ENCODE measurements at places on chromosomes 12 and 14. TPM values are rescaled to one million over a fixed set of nuclear protein-coding genes. Genes with fewer than 3 reads are reported as not detected.
A peak's percentile ranks its signal among the peaks of the same experiment; 100 is the strongest.

DNA sequence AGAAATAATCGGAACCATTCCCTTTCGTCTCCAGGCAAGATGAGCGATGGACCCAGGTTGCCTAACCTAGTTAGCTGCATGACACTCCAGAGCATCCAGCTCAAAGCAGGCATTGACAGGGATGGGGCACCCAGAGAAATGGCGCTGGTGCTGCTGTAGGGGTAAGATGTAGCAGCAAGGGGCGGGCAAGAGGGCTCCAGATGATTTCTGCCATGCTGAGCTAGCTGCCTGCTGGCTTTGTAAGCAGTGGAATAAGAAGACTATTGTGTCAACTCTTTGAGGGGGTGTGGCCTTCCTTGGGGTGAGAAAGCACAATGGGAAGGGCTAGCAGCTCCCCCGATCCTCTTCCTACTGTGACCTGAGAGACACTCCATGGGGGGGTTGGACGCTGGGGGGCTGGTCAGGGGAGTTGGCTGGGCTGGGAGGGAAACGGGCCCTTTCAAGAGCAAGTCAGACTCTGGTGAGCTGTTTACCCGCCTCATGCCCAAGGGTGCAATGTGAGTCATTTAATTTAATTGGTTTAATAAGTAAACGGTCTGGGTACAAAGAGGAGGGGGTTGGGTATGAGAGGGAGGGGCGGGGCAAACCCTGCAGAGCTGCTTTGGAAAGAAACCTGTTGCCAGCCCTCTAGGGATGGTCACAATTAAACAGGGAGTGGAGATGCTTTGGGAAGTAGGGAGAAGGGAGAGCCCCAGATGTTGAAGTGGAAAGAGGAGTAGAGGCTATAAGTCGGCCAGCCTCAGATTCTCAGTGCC lies 50.5 kb downstream of the B4GALNT3 start:
- DNase-seq = no peak

DPY19L2 gene
- 38.4 TPM for total RNA-seq

PRB2 gene
- total RNA-seq = not detected

DNA sequence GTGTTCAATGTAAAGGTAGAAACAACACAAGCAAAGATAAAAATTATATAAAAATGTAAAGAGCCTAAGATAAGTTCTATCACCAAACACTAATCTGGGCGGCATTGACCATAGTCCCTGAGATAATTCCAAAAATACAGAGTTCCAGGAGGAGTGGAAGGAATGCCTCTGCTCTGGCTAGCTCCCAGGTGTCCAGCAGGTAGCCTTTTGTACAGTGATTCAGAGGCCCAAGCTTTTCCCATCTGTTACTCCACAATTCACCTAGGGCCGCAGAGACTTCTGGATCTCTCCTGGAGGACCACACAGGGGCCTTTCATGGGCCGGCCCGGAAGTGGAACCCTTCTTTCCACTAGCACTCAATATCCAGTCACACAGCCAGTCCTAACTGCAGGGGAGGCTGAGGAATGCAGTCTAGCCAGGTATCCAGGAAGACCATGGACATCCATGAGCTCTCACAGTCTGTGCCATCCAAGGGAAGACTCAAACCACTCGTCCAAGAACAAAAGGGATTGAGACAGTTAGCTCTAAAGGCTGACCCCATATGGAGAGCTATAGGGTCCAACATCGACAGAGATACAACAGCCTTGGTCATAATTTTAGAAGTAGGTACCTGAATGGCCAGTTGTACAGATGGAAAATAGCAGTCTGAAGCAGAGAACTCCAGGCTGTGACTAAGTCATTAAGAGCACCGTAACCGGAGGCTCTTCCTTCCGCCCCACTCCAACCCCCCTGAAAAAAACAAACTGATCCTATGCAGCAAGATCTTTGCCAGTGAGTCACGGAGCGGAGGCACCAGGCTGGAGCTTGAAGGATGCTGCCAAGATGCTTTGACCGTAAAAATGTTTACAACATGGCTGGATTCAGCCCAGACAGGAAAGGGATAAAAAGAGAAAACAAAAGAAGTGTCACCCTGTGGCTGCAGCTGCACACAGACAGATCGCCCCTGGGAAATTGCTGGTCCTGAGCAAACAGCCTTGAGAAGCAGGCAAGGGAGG lies 204.8 kb downstream of the NUAK1 start:
- peak; percentile 48 for DNase-seq

PHETA1 gene
- total RNA-seq = 5.8 TPM

SOCS2 gene
- total RNA-seq = 71.4 TPM

DNA sequence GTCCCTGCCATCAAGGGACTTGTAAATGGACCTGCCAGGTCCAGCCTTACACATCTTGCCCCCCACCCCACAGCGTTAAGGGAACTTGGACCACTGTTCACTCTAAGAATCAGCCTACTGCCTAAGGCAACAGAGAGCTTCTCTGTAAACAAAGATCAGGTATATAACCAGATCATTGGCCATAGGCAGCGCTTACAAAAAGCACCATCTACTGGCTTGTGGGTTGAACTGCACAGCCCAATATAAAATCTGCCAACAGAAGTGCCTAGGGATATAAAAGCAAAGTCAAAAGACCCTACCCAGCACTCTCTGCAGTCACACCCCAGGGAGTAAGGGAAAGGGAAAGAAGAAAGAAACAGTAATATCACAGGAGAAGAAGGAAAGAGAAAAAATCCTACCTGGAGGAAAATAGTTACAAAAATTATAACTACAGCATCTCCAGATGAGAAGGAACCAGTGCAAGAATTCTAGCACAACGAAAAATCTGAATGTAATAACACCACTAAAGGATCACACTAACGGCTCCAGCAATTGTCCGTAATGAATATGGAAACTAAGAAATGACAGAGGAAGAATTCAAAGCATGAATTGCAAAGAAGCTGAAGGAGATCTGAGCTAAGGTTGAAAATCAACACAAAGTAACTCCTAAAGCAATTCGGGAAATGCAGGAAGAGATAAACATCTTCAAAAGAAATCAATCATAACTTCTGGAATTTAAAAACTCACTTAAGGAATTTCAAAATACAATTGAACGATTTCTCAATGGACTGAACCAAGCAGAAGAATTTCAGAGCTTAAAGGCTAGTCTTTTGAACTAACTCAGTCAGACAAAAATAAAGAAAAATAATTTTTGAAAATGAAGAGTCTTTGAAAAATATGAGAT lies 95.2 kb upstream of the PCED1B start:
- no peak for DNase-seq

GRCh38 chr12:52182384-52182783 lies 9.4 kb downstream of the KRT80 start:
- DNase-seq = no peak

SVOP gene
- 30.9 TPM for total RNA-seq

DNA sequence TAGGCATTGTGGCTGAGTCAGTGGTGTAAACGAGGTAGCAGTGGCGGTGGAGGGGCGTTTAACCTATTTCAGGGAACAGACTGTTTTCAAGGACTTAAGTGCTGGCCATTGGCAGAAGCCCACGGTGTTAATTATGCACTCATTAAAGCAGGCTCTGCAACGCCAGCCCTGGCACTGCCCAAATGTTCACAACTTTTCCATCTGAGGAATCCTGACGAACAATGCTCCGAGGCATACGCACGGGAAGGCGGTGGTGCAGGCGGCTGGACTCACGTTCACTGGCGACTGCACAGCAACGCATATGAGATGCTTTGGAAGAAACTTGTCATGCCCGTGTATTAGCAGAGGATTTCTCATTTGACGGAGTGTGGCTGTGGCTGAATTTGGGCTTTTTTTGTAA lies 70.6 kb upstream of the SLC24A4 start:
- DNase-seq = peak; percentile 42

DNA sequence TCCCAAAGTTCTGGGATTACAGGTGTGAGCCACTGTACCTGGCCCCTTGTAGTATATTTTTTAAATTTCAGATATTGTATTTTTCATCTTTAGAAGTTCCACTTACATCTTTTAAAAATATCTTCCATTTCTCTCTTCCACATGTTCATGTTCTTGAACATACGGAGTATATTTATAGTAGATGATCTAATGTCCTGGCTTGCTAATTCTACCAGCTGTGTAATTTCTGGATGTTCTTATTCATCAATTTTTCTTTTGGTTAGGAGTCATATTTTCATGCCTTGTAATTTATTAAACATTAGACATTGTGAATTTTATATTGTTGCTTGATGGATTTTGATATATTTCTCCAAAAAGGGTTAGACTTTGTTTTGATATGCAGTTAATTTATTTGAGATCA lies 30.8 kb downstream of the NTN4 start:
- DNase-seq = no peak

DNA sequence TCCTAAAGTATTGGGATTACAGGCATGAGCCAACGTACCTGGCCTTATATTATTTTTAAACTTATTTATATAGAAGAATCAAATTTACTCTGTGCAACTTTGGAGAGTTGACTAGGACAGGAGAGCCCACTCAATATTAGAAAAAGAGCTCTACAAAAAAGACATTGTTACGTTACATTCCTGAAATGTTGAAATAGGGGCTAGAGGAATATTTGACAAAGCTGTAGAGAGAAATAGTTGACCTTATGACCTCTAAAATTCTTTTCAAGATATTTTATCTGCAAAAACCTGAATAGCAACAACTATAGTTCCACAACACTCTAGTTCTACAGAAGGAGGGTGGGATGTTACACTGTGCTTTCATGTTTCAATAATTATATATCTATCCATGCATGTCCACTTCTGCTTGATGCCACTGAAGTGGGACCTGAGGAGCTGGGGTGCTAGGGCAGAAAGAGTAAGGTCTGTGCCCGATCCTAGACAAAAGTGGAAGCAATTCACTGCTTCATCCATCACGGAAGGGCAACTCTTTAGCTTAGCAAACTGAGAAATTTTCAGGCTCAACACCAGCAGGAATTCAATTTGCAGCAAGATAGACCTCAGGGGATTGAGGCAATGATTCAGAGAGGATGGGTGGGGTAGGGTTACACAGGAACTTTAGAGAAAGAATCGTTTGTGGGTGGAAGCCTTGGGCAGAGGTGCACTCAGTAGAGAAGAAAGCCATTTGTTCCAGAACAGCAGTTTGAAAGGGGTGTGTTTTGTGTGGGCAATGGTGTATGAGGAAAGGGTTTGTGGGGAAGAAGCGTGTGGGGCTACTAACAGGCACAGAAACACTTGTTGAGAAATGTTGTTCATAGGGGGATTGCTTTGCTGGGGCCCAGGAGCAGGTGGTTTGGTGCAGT lies 16.0 kb upstream of the RNASE10 start:
- DNase-seq = no peak

DNA sequence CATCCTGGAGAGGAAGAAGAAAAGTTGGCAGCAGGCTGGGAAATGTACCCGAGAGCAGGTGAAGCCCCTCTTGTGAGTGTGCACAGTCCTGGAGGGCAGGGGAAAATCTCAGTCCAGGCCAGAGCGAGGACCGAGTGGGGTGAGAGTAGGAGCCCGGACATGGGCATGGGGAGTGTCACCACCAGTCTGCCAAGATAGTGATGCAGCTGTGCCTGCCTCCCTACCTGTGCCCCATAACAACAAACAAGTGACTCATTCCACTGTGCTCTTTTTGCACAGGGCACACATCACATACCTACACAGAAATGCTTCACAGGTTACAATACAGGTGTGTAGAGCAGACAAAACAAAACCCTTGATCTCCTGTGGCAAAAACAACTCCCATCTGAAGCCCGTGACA lies 205.9 kb upstream of the PELI2 start:
- no peak for DNase-seq

DNA sequence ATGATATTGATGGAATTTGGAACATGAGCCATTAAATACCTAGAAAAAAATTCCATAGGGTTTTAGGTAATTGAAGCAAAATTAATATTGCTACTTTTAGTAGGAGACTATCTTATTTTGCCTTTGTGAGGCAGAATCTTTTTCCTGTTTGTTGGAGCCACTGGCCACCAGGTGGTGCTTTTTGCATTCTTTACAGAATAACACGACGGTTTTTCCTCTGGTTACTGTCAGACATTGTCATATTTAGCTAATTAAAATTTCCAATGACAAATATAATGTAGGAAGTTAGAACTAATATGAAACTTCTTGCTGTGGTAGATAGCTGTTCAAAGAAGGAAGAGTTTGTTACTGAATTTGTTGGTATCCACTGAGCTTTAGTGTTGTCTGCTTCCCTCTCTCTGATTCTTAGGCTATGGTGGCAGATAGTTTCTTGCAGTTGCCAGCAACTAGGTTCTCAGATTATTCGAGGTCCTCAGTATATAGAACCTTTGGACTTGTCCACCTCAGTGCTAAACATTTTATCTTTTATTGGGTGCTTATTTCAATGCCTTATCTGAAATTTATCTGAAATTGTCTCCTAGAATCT lies 25.7 kb downstream of the RAB21 start:
- DNase-seq = peak; percentile 1

DNA sequence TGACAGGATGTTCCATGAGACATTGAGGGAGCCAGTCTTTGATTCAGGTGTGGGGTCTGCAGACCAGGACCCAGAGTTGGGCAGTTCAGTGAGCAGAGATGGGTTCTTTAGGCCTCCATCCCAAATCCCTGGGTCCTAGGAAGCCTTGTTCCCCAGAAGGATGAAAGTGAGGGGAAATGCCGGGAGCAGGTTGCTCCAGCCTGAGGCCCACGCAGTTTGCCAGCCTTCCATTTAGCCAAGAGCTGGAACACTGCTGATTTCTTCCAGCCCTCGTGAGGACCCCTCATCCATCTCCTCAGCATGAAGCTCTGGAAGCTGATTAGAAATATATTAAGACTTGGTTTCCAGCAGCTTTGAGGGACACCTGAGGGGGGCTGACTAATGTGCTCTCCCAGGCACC lies 12.1 kb downstream of the C14orf132 start:
- no peak for DNase-seq

Data from occipital lobe (tissue), 3 donors.